Epithelial cell of alveolus of lung (primary cell): ENCODE measurements at places on chromosomes 1 and 21. TPM values are rescaled to one million over a fixed set of nuclear protein-coding genes. Genes with fewer than 3 reads are reported as not detected.

PIGK gene
- 22.9 and 31.3 TPM in 2 replicates for total RNA-seq

TEX38 gene
- not detected in 2 replicates for total RNA-seq

MATN1 gene
- under 0.01 TPM in 1 of 2 replicates, not detected in the other for total RNA-seq

DNAI4 gene
- 0.56 and 1.2 TPM in 2 replicates for total RNA-seq

GPR25 gene
- total RNA-seq, result 0.48 TPM in 1 of 2 replicates, not detected in the other

HTR1D gene
- total RNA-seq, result 0.39 TPM in 1 of 2 replicates, not detected in the other

MYBPH gene
- total RNA-seq, result 8.5 TPM in 1 of 2 replicates, not detected in the other

HSF2BP gene
- total RNA-seq, result 0.48 and 1.0 TPM in 2 replicates

TEDDM1 gene
- not detected in 2 replicates for total RNA-seq

RGS16 gene
- total RNA-seq, result 0.39 and 0.40 TPM in 2 replicates

CD101 gene
- under 0.01 and 0.32 TPM in 2 replicates for total RNA-seq

KLHDC8A gene
- 0.08 and 1.2 TPM in 2 replicates for total RNA-seq

SH2D1B gene
- total RNA-seq, result not detected in 2 replicates

IFI16 gene
- 68.1 and 161 TPM in 2 replicates for total RNA-seq

SLC45A3 gene
- 2.6 and 6.3 TPM in 2 replicates for total RNA-seq

CR1L gene
- total RNA-seq, result not detected in 2 replicates

C21orf91 gene
- 5.7 and 9.9 TPM in 2 replicates for total RNA-seq
